ENCODE measurements at places on chromosomes 1 and 21.

DNA sequence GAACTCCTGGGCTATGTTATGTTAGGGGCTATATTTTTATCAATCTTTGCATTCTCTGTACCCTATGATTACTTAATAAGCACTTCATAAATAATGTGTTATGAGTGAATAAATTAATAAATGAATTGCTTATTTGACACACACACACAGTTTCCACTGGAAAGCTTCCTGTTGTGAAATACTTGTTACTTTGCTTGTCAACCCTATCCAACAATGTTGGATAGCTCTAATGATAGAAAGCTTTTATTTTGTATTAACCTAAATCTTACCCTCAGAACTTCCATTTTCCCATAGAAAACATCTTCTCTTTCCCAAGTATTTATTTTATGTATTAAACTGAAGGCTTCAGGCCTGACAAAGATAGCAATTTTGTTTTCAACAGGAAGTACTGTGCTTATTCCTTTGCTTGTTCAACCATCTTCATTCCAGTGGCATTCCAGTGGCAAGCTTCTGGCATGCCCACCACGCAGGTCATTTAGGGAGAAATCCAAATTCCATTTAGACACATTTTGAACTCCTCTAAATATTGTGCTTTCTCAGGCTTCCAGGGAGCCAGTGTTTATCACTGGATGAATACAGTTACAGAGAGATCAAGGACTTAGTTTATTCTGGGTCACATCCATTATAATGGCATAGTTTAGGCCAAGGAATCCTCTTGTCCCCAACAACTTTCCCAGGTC is 134.4 kb downstream of the TGFB2 start:
- peak; percentile 76 for DNase-seq

- peak; percentile 97 for DNase-seq
Observed at GRCh38 chr1:211578640-211579439, at the start of gene SLC30A1. TSS of gene SLC30A1 (minus strand) at chr1:211579161. CDS start at chr1:211578612, 549 bp downstream.

- no peak for DNase-seq
Observed at GRCh38 chr1:233904633-233905415, at the start of gene SLC35F3. TSS of gene SLC35F3 (plus strand) at chr1:233904676.

DNA sequence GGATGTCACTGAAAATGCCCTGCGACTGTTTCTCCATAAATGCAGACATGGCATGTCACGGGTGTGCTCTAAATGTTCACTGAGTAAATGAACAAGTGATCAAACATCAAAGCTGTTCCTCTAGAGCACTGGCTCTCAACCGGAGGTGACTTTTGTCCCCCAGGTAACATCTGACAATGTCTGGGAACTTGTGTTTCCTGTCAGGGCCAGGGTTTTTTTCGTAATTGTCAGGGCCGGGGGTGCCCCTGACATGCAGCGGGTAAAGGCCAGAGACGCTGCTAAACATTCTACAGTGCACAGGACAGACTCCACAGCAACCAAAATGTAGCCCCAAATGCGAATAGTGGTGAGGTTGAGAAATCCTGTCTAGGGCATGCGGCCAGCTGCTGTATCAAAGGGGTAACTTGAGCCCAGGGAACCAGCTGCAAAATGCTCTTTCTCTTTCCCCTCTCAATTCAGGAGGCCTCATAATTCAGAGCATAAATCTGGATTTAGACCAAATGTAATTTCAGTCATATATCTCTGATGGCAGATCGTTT is 2.0 kb downstream of the ALDH4A1 start:
- peak; percentile 39 for DNase-seq

GRCh38 chr1:18249631-18250030 is 142.0 kb downstream of the IGSF21 start:
- no peak for DNase-seq

DNA sequence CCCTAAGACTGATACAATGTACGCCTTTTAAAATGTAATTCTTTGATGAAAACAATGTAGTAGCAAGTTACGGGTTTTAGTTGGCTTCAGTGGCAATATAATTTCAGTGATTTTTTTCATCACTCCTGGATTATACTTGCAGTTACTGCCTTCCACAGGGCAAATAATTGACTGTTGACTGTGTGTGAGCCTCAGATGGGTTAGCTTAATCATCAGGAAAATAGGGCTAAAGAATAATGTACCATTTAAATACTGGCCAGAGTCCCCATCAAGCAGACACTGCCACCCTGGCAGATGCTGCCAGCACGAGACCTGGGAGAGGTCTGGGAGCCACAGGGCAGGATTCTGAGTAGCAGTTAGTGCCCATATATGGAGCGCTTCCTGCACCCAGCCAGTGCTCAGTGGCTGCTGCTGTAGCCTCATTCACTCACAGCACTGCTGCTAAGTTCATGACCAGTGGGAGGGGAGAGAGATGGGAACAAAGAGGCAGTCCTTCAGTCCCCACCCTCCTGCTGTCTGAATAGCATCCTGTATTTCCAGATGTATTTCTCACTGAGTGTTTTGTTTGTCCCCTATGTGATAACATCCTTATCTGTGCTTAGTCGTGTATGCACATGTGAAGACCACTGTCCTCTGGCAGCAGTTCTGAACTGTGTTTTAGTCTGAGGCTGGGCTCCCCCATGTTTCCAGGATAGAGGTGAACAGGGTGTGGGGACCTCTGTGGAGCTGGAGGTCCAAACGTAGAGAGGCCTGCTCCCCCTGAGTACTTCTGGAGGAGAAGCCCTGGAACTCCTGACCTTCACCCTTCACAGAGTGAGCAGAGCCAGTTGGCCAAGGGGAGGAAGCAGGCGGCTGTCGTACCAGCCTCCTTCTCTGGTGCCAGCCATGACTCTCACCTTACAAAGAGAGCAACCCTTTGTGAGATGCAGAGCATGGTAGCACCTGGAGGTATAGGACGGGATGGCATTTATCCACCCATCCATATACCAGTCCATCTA is 80.4 kb downstream of the ADARB1 start:
- DNase-seq = peak; percentile 30

DNA sequence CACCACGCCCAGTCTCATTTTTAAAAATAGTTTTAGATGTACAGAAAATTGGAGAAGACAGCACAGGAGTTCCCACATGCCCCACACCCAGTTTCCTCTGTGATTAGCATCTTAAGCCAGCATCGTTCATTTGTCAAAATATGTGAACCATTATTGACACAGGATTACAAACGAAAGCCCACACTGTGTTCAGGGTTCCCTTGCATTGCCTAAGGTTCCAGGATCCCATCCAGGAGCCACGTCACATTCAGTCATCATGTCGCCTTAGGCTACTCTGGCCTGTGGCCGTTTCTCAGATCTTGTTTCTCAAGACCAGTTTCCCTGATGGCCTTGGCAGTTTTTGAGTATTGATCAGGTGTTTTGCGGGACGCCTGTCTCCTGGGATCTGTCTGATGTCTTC is 34.7 kb upstream of the TNFRSF1B start:
- DNase-seq = peak; percentile 72

GRCh38 chr1:8482979-8483381 is 165.1 kb downstream of the SLC45A1 start:
- DNase-seq = peak; percentile 52

DNA sequence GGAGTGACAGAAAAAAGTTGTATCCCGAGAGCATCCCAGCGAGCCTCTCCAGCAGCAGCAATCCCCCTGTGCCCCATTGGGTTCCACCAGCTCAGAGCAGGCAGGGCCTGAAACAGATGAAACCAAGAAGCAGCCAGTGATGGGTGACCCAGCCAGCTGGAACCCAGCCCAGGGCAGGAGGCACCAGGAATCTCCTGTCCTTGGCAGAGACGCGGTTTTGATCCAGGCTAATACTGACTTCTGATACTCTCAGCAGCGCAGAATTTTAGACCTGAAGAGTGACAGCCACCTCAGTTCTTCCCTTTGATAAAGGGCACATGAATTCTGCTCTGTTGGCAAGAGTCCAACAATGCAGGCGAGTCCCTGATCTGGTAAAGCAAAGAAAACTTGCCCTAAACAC is 11.4 kb upstream of the OLIG1 start:
- DNase-seq = no peak

DNA sequence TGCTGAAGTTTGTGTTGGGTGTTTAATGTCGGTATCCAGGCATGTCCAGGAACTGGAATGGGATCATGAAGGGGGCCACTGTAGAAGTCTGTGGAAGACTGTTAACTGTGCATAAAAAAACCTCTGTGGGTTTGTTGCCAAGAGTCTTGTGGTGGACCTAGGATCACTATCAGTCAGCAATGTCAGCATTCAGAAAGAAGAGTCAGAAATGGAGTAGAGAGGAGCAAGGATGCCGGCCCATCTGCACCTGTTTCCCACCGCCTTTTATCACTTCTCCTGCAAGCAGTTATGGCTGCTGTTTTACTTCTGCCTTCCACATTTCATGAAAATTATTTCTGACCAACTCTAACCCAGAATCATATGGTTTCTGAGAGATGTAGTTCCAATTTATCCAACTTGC is 36.7 kb downstream of the CLCA4 start:
- DNase-seq = no peak

DNA sequence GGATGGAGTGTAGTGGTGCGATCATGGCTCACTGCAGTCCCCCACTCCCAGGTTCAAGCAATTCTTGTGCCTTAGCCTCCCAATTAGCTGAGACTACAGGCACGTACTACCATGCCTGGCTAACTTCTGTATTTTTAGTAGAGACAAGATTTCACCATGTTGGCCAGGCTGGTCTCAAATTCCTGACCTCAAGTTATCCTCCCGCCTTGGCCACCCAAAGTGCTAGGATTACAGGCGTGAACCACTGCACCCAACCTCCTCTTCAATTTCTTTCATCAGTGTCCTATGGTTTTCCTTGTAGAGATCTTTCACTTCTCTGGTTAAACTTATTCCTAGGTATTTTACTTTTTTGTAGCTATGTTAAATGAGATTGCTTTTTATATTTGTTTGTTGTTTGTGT is 10.7 kb upstream of the MAST2 start:
- DNase-seq = no peak

DNA sequence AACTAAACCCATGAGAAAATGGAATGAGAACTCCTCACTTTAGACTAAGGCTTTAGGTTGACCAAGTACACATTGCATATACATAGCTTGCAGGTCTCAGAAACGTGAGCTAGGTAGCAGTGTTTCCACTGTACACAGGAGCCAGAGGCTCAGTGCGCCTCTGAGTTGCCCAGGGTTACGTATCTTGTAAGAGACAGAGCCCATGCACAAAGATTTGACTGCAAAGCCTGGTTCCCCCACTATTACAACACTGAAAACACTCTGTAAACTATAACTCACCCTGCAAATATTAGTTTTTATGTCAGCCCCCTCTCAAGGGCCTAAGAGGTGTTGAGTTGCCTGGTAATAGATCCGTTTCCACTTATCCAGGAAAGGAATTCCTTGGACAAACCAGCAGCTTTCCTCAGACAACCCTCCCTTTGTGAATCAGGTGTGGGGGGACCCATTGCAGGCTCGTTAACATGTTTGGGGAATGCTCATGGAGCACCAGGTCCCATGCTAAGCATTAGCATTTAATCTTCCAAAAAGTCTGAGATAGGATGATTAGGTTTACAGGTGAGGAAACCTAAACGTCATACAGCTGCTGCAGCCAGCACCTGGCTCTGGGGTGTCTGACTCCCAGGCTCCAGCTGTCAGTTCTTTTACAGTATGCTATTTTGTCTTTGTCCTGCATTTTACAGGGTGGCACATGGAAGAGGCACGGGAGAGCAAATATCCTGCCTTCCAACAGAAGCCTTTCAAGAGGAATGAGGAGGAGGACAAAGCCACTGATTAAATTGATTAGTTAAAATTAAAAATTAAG is 25.7 kb downstream of the TENT5C start:
- DNase-seq = no peak

DNA sequence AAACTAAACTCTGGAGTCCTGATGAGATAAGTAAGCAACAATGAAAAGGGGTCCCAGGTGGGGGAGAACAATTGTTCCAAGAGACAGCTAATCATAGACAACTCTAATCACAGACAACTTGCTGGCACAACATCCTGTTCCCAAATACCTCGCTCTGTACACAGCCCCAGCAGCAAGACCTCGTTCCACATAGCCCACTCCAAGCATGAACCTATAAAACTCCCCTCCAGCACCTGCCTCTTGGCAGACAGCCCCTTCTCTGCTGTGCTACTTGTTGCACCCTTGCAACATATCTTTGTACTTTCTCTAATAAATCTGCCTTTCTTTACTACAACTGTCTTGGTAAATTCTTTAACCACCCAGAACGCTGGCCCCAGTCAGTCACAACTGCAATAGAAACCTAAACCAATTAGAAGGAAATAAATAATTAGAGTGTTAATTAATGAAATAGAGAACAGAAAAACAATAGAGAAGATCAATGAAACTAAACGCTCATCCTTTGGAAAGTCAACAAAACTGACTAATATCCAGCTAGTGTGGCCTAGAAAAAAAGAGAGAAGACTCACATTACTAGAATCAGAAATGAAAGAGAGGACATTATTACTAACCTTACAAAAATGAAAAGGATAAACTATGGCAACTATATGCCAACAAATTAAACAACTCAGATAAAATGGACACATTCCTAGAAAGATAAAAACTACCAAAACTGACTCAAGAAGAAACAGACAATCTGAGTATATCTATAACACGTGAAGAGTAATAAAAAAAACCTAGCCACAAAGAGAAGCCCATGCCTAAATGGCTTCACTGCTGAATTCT is 36.1 kb downstream of the LRRC40 start:
- peak; percentile 5 for DNase-seq

- DNase-seq = no peak
Observed at GRCh38 chr21:29194342-29194741, 63.9 kb downstream of the MAP3K7CL start.

DNA sequence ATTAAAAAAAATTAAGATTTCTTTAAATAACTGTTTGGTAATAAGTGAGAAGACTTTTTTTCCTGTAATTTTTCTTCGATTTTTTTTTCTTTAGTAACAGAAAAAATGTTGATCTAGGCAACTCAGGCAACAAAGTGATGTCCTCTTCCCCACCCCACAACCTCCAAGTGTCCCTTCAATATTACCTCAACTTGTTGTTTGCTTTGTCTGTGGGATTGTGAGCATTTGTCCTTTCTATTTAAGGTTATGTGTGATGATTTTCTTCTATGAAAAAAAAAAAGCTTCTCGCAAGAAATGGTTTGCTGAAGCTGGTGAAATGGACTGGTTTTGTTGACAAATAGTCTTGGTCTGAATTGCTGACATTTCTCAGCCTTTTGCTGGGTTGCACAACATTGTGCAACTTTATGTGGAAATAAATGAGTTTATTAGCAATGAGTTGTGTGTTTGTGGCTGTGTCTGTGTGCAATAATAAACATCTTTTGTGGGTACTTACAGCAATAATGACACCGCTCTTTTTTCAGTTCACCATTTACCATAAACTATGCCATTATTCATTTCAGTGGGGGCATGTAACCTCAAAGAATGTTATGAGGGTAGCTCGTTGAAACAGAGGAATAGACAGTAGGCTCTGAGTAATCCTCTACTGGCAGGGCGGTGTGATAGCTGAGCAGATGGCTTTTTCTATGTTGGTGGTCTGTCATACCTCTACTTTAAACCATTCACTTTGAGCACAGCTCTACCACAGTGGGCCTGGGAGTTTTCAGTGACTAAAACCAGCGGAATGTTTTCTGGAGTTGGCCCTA is 218.4 kb downstream of the HLX start:
- DNase-seq = peak; percentile 73

DNA sequence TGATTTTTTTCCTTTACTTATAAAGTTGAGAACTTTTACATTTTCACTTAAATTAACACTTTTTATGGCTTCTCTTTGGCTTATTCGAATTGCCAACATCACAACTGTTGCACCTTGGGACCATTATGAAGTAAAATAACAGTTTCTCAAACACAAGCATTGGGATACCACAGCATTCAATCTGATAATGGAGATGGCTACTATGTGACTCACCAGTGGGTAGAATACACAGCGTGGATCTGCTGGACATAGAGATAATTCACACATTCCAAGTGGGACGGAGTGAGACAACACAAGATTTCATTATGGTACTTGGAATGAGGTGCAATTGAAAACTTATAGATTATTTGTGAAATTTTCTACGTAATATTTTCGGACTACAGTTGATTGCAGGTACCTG is 68.0 kb downstream of the ADAMTS1 start:
- no peak for DNase-seq

- DNase-seq = peak; percentile 56
Observed at GRCh38 chr1:154730986-154731489, 123.1 kb upstream of the ADAR start.
